ENCODE measurements at places on chromosomes 7 and 10. TPM values are rescaled to one million over a fixed set of nuclear protein-coding genes. Genes with fewer than 3 reads are reported as not detected.

SPACDR gene
- not detected for total RNA-seq

OR2A12 gene
- total RNA-seq, result not detected

FBXO24 gene
- not detected for total RNA-seq

NRF1 gene
- total RNA-seq, result 42.9 TPM

GHRHR gene
- not detected for total RNA-seq

ATG9B gene
- total RNA-seq, result 2.8 TPM

Measured in parietal lobe (tissue), 2 donors.